BE2C (cell line): ENCODE measurements at places on chromosomes 1 and 21.

DNA sequence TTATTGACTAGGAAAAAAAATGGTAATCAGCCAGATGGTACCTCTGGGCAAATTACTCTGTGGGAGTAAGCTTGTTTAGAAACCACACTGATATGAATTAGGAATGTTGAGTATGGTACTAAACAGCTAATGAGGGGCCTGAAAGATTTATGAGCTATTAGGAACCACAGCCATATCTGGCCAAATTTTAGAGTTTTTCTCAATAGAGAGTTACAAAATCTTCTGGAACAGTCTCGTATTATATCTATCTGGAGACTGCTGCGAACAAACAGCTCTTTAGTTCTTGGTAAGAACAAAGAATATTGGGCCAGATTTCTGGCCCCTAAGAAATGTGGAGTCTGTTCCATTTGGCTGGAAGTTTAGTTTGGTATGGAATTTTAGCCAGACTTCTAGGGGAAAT is 4.9 kb upstream of the PODN start:
- no peak for DNase-seq

- DNase-seq: no peak
Measured at GRCh38 chr1:177976596-177976995, 6.7 kb upstream of the SEC16B start.

GRCh38 chr1:14681182-14681581 is 82.7 kb downstream of the KAZN start:
- no peak for DNase-seq

GRCh38 chr1:215290018-215290417 is 207.5 kb downstream of the KCNK2 start:
- no peak for DNase-seq

DNA sequence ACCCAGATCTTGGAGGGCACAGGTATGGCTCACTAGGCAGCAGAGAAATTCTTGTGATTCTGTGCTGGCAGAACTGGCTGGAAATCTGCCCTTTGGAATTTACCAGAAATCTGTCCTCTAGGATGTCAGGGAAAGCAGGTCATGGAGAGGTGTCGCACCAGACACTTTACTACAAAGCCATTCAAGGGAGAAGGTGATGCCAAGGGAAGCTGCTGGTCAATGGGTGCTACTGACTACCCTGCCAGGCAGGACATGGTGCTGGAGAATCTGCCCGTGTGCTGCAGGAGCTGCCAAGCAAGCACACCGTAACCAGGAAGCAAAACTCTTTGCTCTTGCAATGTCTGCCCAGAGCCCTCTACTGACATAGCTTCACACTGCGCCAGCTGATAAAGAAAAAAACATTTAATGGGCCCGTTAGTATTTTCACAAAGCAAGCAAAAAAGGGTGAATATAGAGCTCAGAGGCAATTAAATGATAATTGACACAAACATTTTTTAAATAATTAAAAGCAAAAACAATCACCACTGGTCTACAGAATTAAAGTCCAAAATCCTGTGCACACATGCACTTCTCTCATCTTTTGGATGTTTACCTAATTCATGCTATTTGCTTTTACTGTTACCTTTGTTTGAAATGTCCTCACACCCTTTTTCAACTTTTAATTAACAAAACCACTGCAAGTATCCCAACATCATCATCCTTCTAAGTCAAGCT is 7.2 kb upstream of the FBXO28 start:
- no peak for DNase-seq

GRCh38 chr1:223006917-223007648 is 136.0 kb downstream of the TLR5 start:
- DNase-seq: no peak

DNA sequence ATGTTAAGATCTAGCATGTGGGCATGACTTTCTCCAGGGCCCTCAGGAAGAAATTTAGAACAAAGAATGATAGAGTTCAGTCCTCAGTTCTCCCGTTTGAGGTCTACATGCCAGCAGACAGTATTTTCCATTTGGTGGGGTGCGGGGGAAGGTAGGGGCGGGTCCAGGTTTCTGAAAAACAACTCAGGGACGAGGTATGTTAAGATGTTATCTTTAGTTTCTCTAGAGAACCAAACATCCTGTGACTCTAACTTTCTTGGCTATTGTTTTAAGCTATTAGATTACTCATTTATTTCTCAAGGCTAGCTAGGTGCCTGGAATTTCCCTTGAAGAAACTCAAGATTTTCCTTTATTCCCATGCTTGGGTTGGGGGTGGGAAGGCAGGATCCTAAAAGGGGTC is 42.3 kb upstream of the SYT14 start:
- no peak for DNase-seq

DNA sequence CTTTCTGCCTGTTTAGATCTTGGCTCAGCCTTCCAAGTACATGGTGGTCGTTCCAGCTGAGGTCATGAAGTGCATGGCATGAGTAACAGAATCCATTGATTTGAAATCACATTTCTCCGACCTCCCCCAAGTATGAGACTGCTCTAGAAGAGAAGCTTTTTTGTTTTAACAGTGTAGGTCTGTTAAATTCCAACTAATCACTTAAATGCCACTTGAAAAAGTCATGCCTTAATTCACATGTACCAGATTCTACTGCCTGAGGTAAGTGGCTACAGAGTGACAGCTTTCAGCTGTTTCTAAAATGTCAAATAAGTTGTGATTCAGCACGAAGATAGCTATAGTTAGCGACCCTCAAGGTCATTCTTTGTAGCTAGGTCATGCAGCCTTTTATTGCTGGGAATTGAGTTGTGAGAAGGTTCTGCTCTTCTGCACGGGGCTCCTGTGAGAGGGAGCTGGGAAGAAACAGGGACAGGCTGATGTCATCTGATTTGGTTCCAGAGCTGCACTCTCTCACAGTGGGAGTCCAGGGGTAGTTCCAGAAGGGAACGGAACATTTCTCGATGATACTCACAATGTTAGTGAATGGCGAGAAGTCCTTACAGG is 112.7 kb downstream of the VPS13D start:
- peak; percentile 5 for DNase-seq
